Spinal cord (tissue), 10 donors: ENCODE measurements at places on chromosomes 2 and 18. TPM values are rescaled to one million over a fixed set of nuclear protein-coding genes. Genes with fewer than 3 reads are reported as not detected.

Gene STPG4
- total RNA-seq: 0.44 TPM

Gene AQP4
- total RNA-seq: 1,006 TPM

Gene ACMSD
- not detected for total RNA-seq

Gene ALPG
- total RNA-seq: not detected

GRCh38 chr18:39693359-39693758 is 2127.8 kb upstream of the CELF4 start:
- H3K27ac ChIP-seq: no peak overlapping the region
- no peaks in the 10 kb centered on the region for H3K36me3 ChIP-seq
- no peak overlapping the region for H3K4me3 ChIP-seq
- no peaks in the 10 kb centered on the region for H3K27me3 ChIP-seq
- H3K4me1 ChIP-seq: no peaks in the 10 kb centered on the region
- DNase-seq: no peak

DNA sequence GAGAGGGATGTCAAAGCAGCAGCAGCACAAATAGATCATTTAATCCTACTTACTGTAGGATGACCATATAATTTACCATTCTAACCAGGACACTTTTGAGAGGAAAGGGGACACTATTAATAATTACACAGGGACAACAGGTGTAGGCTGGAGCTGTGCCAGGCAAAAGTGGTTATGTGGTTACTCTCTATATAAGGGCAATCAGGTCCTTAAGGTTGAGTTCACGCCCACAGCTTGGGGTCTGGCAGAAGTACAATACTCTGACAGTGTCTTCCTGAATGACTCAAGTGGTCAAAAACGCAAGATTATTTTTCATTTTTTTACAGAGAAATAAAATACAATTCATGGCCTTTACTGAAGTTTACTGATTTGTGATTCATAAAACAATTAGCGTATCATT is 2.8 kb downstream of the PREPL start:
- H3K4me1 ChIP-seq: peaks cover 4% of the 10 kb centered on the region
- no peak for DNase-seq
- peaks cover 3% of the 10 kb centered on the region for H3K36me3 ChIP-seq
- H3K27ac ChIP-seq: no peak overlapping the region
- no peaks in the 10 kb centered on the region for H3K27me3 ChIP-seq

DNA sequence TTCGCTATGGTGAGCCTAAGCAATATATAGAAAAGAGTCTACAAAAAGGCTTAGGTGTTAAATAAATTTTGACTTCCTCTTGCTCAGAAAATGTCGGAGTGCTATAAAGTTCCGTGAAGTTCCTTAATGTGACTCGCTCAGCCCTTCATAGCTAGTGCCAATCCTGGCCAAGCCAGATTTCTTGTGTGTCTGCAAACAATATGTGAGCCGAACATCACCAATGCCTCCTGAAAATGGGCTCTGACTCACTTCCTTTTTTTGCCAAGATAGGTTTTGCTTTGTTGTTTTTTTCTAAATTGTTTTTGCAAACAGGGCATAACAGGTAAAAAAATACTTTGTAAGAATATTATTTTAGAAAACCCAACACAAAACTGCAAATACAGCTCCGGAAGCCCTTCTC is 26.1 kb downstream of the CDC42EP3 start:
- H3K4me1 ChIP-seq: no peaks in the 10 kb centered on the region
- no peak for DNase-seq
- H3K27ac ChIP-seq: no peak overlapping the region
- no peak overlapping the region for H3K4me3 ChIP-seq

DNA sequence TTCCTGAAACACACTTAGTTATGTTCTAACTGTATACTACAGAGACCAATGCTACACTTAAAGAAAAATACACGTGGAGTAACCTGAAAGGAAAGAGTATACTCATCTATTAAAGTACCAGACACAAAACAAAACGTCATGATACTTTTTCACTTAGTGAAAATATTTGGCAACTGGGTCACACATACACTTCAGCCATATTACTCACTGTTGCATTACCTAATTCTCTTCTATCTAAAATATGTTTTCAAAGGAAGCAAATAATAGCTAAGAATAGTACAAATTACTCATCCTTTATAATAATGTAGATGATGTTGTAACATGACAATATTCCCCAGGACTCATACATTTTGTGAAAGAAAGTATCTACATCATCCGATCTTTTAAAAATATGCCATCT is 76.5 kb upstream of the EPB41L3 start:
- no peaks in the 10 kb centered on the region for H3K36me3 ChIP-seq
- no peak for DNase-seq
- H3K4me1 ChIP-seq: no peaks in the 10 kb centered on the region
- no peaks in the 10 kb centered on the region for H3K27me3 ChIP-seq
- H3K27ac ChIP-seq: no peak overlapping the region
- no peak overlapping the region for H3K4me3 ChIP-seq

GRCh38 chr2:156955701-156956100 is 301.8 kb upstream of the GALNT5 start:
- no peak for DNase-seq
- no peaks in the 10 kb centered on the region for H3K27me3 ChIP-seq
- H3K27ac ChIP-seq: no peak overlapping the region
- H3K36me3 ChIP-seq: no peaks in the 10 kb centered on the region
